ENCODE measurements at places on chromosomes 7 and 10.

GRCh38 chr10:32437334-32437733 is 8.6 kb upstream of the CCDC7 start:
- DNase-seq: no peak

DNA sequence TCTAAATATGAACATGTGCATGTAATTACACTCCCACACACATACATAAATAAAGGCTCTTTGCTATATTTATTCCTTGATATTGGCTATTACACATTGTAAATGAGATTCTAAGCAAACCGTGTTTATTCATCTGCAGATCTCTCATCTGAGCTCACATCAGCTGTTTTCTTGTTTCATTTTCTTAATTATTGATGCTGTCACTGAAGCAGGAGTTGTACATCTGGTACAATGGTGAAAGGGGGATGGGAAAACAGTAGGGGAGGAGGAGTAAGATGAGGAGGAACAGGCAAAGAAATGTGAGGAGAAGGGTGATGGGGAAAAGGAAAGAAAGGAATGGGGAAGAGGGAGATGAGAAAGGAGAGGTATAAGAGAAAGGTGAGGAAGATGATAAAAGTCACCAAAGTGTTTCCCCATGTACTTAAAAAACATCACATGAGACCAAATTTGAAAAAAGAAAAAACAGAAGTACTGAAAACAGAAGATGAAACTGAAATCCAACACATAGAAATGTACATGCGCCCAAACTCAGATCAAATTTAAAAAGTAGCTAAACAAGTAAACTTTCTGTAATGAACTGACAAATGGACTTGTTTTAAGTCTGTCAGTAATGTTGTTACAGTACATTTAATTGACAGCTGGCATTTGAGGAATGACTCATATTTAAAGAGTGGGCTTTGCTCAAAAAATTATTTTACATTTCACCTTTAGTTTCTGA is 472.2 kb downstream of the ARL4A start:
- no peak for DNase-seq

DNA sequence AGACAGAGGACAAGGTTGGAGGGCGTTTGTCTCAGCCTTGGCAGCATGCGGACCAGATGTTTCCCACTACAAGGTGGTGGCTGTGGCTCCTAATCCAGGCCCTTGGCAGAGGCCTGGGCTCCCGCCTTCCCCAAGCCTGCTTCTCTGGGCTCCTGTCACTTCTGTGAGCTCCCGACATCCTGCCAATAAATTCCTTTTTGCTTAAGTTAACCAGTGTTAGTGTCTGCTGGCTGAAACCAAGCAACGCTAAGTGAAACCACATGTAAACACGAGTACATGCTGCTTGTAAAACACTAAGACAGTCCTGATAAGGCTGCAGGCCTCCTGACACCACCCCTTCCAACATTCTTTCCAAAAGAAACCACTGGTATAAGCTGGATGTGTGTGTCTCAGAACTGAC is 263.6 kb upstream of the ZMIZ1 start:
- DNase-seq: no peak

DNA sequence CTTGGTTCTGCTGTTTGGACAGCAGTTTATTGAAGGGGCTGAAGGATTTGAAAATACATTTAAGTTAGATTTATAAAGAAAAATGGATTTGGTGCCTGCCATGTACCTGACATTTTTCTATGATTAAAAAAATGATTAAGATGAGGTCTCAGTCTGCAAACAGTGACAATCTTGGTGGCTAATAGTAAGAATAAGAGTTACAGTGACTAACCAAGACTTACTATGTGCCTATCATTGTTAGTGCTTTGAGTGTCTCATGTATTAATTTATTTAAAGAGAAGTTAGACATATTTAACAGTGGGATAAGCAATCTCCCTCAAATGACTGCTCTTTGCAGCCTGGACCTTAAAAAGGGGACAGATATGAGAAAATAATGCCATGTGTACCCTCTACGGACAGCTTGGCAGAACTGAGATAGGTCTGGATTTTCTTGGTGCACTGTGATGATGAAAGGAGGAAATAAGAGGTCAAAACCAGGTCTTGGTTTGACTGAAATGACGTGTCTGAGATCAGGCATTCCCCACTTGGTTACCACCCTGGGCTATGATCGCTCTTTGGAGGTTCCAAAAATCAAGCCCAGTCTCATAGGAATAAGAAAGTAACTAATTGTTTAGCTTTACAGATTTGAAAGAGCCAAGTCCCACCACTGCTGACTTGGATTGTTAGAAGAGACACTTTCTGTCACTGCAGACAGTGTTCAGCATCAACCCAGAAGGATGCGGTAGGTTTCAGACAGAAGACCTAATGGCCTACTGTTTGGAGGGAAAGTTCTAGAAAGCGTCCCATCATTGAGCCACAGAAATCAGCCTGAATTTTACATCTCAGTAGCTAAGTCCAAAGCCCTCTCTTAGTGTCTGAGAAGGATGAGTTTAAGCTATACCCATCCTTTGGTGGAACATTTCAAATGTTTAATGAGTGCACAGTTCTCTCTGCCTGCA is 2.1 kb downstream of the CASP7 start:
- DNase-seq: peak; percentile 39

GRCh38 chr10:81546243-81546642 is 328.8 kb upstream of the NRG3 start:
- DNase-seq: no peak

DNA sequence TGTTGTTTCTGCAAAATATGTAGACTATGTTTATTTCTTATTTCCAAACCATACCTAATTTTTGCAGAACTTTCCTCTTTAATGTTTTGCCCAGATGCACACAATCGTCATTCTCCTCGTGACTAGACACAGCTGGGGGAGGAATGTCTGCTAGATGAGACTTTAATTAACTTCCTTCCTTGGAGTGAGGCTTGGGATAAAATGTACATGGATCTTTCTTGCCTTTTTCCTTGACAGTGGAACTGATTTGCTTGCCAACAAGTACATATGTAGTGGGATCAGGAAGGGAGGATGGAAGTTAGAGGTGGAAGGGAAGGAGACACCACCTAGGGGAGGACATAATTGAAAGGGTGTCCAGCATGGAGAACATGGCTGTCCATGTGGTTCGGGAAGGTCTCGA is 172.5 kb downstream of the VTI1A start:
- no peak for DNase-seq

DNA sequence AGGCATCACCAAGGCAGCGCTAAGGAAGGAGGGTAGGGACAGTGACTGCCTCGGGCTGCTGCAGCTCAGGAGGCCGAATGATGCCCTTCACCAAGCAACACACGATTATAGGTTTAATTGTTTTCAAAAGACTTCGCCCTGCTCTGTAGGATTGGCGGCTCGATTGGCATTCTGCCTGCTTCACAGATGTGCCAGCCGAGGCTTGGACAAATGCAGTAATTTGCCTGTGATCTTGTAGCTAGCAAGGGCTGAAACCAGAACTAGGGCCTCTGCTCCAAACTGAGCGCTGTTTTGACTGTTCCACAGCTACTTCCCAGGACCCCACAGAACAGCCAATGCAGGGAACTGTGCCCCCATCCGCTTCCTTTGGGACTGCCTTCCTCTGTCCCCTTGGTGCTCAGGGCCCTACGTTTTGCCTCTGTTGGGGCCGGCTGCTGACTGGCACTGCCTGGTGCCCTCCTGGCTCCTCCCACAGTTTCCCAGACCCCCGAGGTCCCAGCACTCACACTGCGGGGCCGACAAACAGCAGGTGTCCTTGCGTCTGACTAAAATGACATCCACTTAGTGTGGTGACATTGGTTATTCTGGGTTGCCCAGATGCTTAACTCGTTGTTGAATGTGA is 62.6 kb upstream of the EN2 start:
- DNase-seq: no peak

DNA sequence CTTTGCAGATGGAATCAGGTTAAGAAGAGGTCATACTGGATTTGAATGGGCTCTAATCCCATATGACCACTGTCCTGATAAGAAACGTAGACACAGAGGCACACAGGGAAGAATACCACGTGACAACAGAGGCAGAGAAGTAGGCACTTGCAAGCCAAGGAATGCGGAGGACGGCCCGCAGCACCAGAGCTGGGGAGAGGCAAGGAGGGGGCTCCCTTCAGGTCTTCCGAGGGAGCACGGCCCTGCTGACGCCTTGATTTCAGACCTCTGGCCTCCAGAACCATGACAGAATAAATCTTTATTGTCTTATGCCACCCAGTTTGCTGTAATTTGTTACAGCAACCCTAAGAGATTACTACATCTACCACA is 44.7 kb upstream of the TMEM213 start:
- no peak for DNase-seq

GRCh38 chr7:43394441-43395130 is 188.3 kb upstream of the STK17A start:
- no peak for DNase-seq

DNA sequence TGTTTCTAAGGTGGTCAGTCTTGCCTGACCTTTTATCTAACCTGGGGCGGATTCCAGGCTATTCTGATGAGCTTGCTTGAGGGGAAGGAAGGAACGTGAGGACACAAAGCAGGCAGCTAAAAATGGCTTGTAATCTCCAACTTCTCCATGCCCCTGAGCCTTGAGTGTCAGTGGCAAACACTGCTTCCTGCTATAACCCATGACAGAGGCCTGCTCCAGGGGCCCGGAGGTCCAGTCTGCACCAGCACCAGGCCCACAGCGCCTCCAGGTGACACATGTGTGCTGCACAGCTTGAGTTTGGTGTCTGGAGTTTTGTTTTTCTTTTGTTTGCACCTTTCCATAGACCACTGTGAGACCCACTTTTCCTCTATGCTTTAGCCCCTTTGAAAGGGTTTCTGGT is 207.9 kb downstream of the PAXIP1 start:
- DNase-seq: no peak

DNA sequence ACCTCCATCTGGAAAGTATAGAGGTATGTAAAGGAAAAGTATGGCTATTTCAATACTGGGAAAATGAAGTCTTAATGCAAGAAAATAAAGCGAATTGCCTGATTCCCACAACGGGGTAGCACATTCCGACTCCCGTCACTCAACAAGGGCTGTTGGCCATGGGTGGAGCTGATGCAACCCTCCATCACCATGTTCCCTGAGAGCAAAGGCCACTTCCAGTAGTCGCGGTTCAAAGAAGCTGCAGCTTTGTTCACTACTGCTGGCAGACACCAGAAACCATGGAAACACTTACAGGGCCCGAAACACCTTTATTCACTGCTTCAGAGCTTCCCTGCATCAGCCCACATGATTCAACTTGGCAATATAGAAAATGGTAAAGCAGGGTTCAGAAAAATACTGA is 44.0 kb downstream of the TMEM26 start:
- DNase-seq: no peak

GRCh38 chr10:125479059-125479458 is 203.9 kb downstream of the TEX36 start:
- no peak for DNase-seq

GRCh38 chr10:22374489-22375126 is 29.3 kb downstream of the SPAG6 start:
- no peak for DNase-seq

DNA sequence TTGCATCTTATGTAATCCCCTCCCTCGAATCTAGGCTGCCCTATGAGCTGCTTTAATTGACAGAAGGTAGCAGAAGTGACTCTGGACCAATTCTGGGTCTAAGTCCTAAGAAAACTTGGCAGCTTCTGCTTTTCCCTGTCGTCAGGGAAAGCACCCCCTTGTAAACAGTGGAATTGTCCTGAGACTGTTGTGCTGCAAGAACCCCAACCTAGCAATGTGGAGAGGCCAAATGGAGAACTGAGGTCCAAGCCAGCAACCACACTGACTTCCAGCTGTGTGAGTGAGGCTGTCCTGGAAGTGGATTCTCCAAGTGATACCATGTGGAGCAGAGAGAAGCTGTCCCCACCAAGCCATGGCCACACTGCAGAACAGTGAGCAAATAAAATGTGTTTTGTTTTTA is 75.5 kb downstream of the ARHGAP22 start:
- no peak for DNase-seq

DNA sequence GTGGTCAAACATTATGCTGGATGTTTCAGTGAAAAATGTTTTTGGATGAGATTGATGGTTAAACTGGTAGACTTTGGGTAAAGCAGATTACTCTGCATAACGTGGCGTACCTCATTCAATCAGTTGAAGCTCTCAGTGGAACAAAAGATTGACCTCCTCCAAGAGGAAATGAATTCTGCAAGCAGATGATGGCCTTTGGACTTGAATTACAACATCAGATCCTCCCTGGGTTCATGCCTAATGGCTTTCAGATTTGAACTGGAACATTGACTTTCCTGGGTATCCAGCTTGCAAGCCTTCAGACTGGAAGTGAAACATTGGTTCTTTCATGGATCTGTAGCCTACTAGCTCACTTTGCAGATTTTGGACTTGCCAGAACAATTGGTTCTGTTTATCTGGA is 169.3 kb upstream of the MALRD1 start:
- DNase-seq: no peak

- DNase-seq: no peak
These were observed 377.4 kb downstream of the HTR7 start for GRCh38 chr10:90480466-90480865.

GRCh38 chr10:49398000-49398861 is 2.3 kb upstream of the DRGX start:
- DNase-seq: peak; percentile 22

- DNase-seq: peak; percentile 79
These were observed 64.9 kb downstream of the IKZF1 start for GRCh38 chr7:50369143-50370026.
